Upper lobe of right lung (tissue), 1 donor: ENCODE measurements at places on chromosomes 2 and 18. TPM values are rescaled to one million over a fixed set of nuclear protein-coding genes. Genes with fewer than 3 reads are reported as not detected.

The LAMA1 gene
- 1.4 TPM for total RNA-seq

The RBFA gene
- total RNA-seq: 18.0 TPM

The ACMSD gene
- total RNA-seq: not detected

The ALPG gene
- total RNA-seq: 0.49 TPM

The NYAP2 gene
- total RNA-seq: 0.93 TPM

The TLX2 gene
- not detected for total RNA-seq

The GPR45 gene
- total RNA-seq: not detected

The ERFE gene
- total RNA-seq: not detected
